ENCODE measurements at places on chromosomes 7 and 10.

- no peak for DNase-seq
These were observed 9.6 kb downstream of the CUL1 start for GRCh38 chr7:148708026-148708885.

DNA sequence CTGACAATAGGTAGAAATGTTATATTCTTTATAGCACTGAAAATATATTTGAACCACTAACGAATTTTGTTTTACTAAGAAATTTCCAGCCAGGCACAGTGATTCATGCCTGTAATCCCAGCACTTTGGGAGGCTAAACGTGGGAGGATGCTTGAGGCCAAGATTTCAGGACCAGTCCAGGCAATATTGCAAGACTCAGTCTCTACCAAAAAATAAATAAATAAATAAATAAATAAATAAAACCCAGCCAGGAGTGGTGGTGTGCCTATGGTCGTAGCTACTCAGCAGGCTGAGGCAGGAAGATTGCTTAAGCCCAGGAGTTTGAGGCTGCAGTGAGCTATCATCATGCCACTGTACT is 39.8 kb downstream of the PIP4K2A start:
- DNase-seq: no peak

DNA sequence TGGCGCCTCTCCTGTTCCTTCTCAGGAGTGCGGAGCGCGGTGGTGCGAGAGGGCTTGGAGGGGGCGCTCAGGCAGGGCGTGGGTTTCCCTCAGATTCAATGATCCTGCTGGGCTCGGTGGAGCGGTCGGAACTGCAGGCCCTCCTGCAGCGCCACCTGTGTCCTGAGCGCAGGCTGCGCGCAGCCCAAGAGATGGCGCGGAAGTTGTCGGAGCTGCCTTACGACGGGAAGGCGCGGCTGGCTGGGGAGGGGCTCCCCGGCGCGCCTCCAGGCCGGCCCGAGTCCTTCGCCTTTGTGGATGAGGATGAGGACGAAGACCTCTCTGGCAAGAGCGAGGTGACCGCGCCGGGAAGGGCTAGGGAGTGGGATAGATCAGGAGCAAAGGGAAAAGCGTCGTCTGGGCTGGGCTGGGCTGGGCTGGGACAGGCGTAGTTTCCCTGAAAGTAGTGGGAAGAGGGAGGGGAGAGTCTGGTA is 17.0 kb downstream of the FAM131B start:
- DNase-seq: peak; percentile 57

DNA sequence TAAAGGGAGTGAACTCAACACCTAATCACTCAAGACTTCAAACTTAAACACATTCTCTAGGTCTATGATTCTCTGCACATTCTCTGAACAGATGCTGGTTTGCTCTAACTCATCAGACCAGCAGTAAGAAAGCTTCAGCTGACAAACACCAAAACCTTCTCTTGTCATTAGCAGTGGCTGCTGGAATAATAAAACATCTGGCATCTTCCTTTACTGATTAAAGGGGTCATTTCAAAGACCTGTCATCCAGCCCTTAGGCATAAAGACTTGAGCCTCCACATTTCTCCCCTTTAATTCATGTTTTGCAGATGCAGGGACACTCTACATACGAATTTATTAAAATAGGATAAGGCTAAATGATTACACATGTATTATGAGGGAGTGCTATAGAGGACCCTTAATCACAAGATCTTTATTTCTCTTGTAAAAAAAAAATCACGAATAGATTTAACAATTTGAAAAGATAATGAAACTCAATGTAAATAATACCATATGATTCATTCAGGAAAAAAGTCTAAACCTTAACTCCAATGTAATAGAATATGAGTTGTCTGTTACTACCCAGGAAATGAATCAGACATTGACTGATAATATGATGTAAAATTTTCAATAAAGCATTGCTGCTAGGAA is 152.4 kb upstream of the GNAI1 start:
- DNase-seq: no peak

DNA sequence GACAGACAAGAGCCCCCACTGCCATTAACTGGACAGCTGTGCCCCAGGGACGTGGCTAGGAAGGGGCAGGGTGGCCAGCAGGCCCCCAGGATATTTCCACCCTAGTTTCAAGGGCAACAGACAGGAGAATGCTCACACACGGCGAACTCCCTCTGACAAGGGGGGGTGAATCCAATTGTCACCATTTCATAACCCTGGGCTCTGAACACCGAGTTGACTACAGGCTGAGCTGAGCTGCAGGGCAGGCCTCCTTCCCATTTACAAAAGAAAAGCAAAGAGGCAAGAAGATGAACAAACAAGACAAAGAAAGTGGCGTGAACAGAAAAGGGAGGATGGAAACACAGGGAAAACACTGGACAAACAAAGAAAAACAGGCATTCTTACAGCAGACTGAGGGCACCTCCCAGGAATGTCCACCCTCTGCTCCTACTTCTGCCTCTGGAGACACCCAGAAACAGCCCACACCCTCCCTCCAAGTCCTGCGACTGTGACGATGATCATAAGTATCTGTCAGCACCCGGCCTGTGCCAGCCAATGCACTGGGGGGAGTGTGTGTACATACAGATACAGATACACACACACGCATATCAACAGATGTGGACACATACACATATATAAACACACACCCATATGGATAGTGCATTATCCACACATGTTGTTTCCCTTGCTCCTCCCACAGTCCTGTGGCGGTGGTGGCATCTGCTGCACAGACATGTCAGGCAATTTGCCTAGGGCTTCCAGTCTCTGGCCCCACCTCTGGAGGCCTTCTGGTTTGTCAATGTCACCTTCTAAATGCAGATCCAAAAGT is 66.2 kb downstream of the FAM53B start:
- no peak for DNase-seq

DNA sequence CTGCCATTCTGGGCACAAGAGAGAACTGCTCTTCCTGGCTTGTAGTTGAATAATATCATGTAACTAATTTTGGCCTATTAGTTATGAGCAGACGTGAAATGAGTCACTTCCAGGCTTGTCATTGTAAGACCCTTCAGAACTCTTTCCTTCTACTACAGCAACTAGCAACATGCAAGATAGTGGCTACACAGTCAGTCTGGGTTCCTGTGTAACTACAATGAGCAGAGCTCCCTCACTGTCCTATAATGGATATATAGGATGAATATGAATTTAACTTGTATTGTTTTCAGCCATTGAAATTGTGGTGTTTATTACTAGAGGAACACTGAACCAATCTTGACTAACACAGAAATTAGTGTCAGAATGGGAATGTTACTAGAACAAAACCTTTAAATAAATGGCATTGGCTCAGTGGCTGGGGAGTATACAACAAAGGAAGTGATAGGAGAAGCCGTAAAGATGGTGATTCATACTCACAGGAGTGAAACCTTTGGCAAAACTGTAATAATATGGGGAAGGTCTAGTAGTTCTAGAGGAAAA is 2.9 kb upstream of the MTPN start:
- DNase-seq: no peak

DNA sequence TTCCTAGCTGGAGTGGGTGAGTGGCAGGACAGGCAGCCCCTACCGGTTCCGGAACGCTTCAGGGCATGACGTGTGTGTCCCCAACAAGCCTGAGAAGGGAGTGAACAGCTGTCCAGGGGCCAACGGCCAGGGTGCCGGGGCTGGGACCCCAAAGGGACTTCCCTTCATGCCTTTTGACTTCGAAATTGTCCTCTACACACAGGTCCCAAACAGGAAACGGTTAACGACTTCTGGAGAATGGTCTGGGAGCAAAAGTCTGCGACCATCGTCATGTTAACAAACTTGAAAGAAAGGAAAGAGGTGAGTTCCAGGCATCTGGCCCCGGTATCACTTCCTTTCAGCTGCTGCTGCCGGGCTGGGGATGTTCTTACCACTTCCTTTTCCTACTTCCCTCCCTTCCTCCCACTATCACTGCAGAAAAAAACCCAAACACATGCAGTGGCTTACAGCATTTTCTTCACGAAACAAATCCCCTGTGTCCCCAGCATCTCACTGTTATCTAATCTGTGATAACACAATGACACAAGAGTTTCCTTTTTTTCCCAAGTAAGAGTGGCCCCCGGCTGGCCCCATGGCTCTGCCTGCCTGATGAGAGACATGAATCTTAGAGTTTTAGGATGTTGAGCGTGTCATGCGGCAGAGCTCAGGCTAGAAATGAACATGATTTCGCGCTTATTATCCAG is 63.2 kb downstream of the MKI67 start:
- peak; percentile 27 for DNase-seq

- no peak for DNase-seq
These were observed 1.3 kb downstream of the TYSND1 start for GRCh38 chr10:70145166-70145665.

GRCh38 chr7:8965177-8965576 is 531.8 kb downstream of the NXPH1 start:
- no peak for DNase-seq

GRCh38 chr10:63007112-63007511 is 126.0 kb upstream of the NRBF2 start:
- DNase-seq: no peak

GRCh38 chr7:29476916-29477315 is 86.7 kb upstream of the PRR15 start:
- no peak for DNase-seq

DNA sequence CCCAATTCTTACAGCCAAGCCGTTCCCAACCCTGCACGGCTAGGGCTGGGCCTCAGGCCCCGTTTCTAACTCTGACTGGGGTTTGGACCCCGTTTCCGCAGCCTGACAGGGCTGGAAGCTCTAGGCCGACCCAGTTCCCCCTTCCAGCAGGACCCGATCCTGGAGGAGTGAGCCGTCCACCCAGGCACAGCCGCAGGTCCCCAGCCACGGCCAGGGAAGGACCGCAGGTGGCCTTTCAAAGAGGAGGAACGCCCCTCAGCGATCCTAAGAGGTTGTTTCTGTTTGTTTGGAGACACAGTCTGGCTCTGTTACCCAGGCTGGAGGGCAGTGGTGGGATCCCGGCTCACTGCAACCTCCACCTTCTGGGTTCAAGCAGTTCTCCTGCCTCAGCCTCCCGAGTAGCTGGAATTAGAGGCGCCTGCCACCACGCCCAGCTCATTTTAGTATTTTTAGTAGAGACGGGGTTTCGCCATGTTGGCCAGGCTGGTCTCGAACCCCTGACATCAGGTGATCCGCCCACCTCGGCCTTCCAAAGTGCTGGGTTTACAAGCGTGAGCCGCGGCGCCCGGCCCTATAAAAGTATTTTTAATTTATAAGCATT is 778 bp upstream of the GET4 start:
- no peak for DNase-seq

DNA sequence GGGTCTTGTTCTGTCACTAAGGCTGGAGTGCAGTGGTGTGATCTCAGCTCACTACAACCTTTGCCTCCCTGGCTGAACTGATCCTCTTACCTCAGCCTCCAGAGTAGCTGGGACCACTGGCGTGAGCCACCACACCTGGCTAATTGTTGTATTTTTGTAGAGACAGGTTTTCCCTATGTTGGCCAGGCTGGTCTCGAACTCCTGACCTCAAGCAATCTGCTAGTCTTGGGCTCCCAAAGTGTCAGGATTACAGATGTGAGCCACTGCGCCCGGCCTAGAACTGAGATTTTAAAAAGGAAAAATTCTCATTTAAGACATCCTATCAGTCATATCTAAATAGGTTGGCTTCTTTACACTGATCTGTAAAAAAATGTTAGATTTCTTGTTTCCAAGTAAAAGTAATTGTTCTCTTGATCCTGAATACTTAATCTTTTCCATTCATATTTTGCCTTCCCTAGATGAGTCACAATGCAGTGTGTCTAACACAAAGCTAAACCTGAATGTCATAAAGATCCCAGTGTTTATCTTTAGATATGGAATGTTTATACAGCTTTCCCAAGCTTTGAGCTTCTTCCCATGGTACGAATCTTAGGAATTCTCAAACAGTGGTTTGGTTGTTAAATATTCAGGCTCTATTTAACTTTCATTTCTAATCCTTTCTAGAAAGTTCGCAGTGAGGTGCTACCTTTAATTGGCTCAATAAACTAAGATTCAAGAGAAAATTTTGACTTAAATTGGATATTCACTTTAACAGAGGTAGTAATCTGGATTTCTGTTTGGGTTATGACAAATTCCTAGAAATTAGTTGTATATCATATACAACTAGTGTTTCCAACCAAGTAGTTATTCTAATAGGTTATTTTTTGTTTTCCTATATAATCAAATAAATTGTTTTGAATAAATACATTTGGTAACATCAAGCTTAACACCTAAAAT is 12.1 kb upstream of the LAMB1 start:
- DNase-seq: no peak

DNA sequence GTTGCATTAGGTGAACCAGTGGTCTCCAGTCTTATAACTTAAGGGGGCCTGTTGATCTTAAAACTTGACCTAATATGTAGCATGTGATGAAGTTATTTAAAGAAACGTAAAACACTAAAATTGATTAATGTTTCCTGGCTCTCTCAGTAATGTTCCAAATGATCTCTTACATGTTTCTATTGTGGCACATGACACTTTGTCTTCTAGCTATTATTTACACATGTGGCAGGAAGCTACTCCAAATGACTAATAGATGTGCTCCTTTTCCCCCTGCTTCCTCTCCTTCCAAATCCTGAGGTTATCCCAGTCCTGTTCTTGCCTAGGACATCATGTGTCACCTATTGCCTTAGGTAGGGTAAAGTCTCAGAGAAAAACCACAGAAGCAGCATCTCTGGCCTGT is 89.4 kb downstream of the FAS start:
- DNase-seq: no peak

DNA sequence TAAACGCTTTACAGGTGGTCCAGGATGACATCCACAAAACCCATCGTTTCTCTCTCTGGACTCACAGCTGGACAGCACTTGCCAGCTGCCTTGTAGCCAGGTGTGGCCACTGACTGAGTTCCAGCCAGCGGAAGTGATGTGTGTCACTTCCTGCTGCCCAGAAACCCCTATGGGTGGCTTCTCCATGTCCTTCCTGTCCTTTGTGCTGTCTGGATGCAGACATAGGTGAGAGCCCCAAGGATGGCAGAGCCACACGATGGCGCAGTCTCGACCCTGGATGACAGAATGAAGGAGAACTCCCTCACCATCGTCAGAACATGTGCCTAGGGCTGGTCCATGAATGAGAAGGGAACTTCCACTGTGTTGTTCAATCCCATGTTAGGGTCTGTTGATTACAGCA is 22.1 kb downstream of the NMT2 start:
- no peak for DNase-seq

DNA sequence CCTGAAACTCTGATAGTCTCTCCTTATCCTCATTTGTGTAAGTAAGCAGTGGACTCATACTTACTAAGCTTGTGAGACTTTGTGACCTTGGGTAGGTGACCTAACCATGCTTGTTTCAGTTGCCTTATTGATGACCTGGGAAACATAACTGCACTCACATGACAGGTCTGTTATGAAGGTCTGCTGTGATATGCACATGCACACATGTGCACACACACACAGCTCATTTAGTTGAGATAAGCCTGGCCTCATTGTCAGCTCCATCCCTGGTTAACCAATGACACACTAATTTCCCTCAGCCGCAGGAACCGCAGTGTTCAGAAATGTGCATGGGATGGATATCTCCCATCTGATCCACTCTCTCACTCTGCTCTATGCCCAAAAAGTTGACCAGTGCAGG is 177.2 kb downstream of the GPAM start:
- no peak for DNase-seq

DNA sequence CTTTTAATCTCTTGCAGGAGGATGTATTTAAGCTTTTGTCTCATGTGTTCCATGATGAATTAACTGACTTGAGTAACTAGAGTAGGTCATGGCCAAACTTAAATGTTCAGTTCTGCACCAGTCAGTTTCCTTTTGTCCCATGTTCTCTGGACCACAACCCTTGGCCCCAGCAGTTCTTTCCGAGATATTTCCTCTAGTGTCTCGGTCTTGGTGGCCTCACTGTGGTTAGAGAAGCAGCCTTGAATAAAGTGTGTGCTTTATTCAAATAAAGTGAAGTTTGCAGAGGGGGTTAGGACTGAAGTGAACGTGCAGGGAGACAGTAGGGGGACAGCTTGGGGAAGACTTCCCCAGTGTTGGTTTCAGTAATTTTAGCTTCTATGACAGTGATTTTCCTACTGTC is 9.3 kb downstream of the ZNF212 start:
- peak; percentile 28 for DNase-seq
